Placental pericyte (primary cell): ENCODE measurements at places on chromosomes 2 and 18. TPM values are rescaled to one million over a fixed set of nuclear protein-coding genes. Genes with fewer than 3 reads are reported as not detected.

Gene ALK
- 0.29 TPM in 1 of 2 replicates, not detected in the other for total RNA-seq

Gene SUPT7L
- total RNA-seq, result 32.5 and 40.0 TPM in 2 replicates

Gene RTP5
- total RNA-seq, result not detected in 2 replicates

Gene CFAP65
- not detected in 2 replicates for total RNA-seq

Gene IL1RL2
- 0.22 and 0.43 TPM in 2 replicates for total RNA-seq

Gene IL36G
- not detected in 2 replicates for total RNA-seq

Gene GALR1
- not detected in 2 replicates for total RNA-seq

Gene ELP2
- total RNA-seq, result 80.2 and 83.6 TPM in 2 replicates

Gene DUSP28
- total RNA-seq, result 3.5 and 4.6 TPM in 2 replicates

Gene MGAT4A
- 0.14 and 0.22 TPM in 2 replicates for total RNA-seq

Gene CAPG
- total RNA-seq, result 40.5 and 55.7 TPM in 2 replicates

Gene DSG2
- total RNA-seq, result 12.5 and 32.4 TPM in 2 replicates

Gene SPDYA
- 0.57 and 0.66 TPM in 2 replicates for total RNA-seq

Gene SP140
- total RNA-seq, result 1.1 and 4.4 TPM in 2 replicates

Gene EFEMP1
- 20.2 and 658 TPM in 2 replicates for total RNA-seq

Gene SMAD4
- 126 and 168 TPM in 2 replicates for total RNA-seq

Gene DOK6
- 0.29 and 0.66 TPM in 2 replicates for total RNA-seq

Gene ECEL1
- total RNA-seq, result not detected in 2 replicates

Gene SYT4
- total RNA-seq, result not detected in 2 replicates

Gene DCDC2C
- total RNA-seq, result not detected in 2 replicates

Gene L3MBTL4
- total RNA-seq, result not detected in 2 replicates

Gene SPRED2
- 16.0 and 55.0 TPM in 2 replicates for total RNA-seq
